CD14-positive monocyte (primary cell): ENCODE measurements at places on chromosomes 11 and 22. TPM values are rescaled to one million over a fixed set of nuclear protein-coding genes. Genes with fewer than 3 reads are reported as not detected.

The OR52I1 gene
- not detected for polyA plus RNA-seq

The NAALAD2 gene
- polyA plus RNA-seq: not detected

The APOC3 gene
- not detected for polyA plus RNA-seq

The TBX1 gene
- polyA plus RNA-seq: not detected

The BTBD18 gene
- polyA plus RNA-seq: not detected

The PANX3 gene
- not detected in 2 replicates for polyA plus RNA-seq

The SLC22A24 gene
- not detected for polyA plus RNA-seq

The FXYD6 gene
- 52.1 and 71.9 TPM in 2 replicates for polyA plus RNA-seq

The CCDC87 gene
- polyA plus RNA-seq: not detected in 2 replicates

The CRACR2B gene
- 1.0 TPM for polyA plus RNA-seq

The MAPK8IP1 gene
- not detected for polyA plus RNA-seq
